ENCODE measurements at places on chromosomes 3 and 15. TPM values are rescaled to one million over a fixed set of nuclear protein-coding genes. Genes with fewer than 3 reads are reported as not detected.

The GOLGA8O gene
- total RNA-seq, result 1.7 TPM

DNA sequence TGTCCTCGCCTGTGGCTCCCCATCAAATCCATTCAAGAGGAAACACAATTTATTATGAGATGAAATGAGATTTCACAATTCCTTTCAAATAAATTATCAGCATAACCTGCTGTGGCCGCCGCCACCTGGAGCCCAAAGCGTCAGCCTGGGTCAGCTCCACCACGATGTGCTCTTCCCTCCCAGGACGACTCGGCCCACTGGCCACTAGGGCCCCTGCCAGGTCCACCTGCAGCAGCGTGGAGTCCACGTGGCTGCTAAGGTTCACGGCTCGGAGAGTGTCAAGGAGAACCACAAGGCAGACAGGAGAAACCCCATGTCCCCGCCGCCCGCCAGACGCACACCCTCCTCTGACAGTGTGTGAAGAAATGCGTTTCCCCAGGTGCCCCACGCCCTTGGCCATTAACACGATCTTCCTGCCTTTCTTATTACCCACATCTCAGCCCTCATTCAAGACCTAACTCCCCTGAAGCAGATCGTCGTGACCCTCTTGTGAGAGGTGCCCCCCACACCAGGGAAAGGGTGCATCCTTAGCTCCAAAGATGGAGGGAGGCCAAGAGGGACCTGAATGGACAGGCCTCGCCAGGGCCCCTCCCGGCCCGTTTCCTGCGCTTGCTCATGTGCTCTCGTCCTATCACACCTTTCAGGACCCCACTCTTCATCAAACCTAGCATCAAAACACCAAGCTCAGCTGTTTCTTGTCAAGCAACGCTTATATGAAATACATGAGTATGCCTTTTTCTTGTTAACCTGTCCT lies 80.6 kb downstream of the OCA2 start:
- H3K4me1 ChIP-seq, result no peaks in the 10 kb centered on the region
- no peaks in the 10 kb centered on the region for H3K36me3 ChIP-seq
- no peak overlapping the region for H3K4me3 ChIP-seq
- H3K27me3 ChIP-seq, result no peaks in the 10 kb centered on the region
- no peak overlapping the region for H3K27ac ChIP-seq
- no peak for DNase-seq

DNA sequence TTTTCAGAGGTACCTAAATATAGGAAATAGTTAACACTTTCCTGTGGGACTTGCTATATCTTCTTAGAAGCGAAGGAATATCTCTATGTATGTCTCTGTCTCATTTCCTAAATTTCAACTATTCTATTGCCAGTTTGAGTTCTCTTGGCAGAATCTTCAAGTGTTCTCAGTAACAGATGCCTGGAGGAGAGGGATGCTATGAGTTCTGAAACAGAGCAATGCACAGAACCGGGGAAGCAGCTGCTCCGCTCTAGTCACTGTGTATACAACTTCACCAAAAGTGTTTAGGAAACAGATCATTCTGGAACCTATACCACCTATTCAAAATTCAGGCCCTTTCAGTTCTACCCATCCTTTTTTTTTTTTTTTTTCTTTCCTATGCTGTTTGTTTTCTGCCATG lies 144.6 kb downstream of the RORA start:
- H3K4me1 ChIP-seq, result peaks cover 3% of the 10 kb centered on the region
- peaks cover 6% of the 10 kb centered on the region for H3K27me3 ChIP-seq
- no peak overlapping the region for H3K27ac ChIP-seq
- H3K4me3 ChIP-seq, result no peak overlapping the region
- DNase-seq, result no peak
- no peaks in the 10 kb centered on the region for H3K36me3 ChIP-seq

- no peak overlapping the region for H3K27ac ChIP-seq
- no peaks in the 10 kb centered on the region for H3K27me3 ChIP-seq
- H3K4me1 ChIP-seq, result peaks cover 17% of the 10 kb centered on the region
- H3K4me3 ChIP-seq, result no peak overlapping the region
- peak; percentile 26 for DNase-seq
Measured at GRCh38 chr15:89129123-89129815, 41.0 kb downstream of the ABHD2 start.

- H3K27ac ChIP-seq, result no peak overlapping the region
- peaks cover 26% of the 10 kb centered on the region for H3K4me1 ChIP-seq
- H3K4me3 ChIP-seq, result no peak overlapping the region
- no peaks in the 10 kb centered on the region for H3K36me3 ChIP-seq
- H3K27me3 ChIP-seq, result no peaks in the 10 kb centered on the region
Measured at GRCh38 chr3:112403103-112403502, 70.1 kb downstream of the CD200 start.
